ENCODE measurements at places on chromosomes 7 and 10.
A peak's percentile ranks its signal among the peaks of the same experiment; 100 is the strongest.

GRCh38 chr10:4061441-4061951 is 276.5 kb upstream of the KLF6 start:
- DNase-seq = no peak

GRCh38 chr7:17015598-17016031 is 133.8 kb upstream of the AGR3 start:
- no peak for DNase-seq

GRCh38 chr10:86729677-86730076 is 26.7 kb upstream of the BMPR1A start:
- DNase-seq = no peak

DNA sequence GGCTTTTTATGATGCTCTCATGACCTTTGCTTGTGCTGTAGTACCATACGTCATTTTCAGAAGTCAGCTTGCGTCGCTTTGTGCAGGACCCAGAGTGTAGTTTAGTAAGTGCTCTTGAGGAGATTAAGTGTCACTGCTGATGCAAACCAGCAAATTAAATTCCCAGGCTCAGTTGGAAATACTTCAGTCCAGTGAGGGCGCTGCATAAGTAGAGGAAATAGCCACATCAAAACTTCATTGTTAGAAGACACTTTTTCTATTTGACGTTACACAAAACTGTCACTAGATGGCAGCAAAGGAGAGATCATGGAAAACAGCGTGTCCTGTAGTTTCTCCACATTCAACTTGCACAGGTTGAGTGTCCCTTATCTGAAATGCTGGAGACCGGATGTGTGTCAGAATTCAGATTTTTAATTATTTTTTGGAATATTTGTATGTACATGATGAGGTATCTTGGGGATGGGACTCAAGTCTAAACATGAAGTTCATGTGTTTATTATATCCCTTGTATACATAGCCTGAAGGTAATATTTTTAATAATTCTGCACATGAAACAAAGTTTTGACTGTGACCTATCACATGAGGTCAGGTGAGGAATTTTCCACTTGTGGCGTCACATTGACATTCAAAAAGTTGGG is 7.9 kb downstream of the ZNF22 start:
- DNase-seq = peak; percentile 84

DNA sequence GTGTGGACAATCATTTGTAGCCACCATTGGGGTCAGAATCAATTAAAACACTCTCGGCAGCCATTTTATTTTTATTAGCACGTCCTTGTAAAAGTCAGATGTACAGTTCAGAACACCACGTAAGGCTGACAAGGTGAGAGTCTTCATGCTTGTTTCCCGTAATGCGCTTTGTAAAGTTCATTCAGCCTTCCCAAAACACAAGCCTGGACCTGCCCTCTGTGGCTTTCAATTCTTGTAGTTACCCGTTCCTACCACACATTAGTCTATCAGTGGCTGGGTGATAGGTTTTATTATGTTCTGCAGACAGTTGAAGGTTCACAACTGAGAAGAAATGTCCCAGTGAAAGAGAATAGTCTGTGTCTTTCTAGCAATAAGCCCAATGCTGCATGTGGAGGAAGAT is 35.4 kb downstream of the GAD2 start:
- DNase-seq = no peak

DNA sequence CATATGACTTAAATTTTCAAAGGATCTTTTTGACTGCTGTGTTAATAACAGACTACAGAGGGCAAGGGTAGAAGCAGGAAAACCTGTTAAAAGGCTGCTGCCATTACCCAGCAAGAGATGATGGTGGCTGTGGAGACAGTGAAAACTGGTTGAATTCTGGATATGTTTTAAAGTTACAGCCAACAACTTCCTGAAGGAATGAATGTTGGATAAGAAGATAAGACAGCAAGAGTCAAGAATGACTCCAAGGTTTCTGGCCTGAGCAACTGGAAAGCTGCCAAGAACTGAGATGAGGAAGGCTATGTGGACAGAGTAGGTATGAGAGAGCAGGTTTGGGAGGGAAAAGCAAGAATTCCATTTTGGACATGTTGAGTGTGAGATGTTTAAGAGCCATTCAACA is 19.1 kb downstream of the CNOT4 start:
- no peak for DNase-seq

DNA sequence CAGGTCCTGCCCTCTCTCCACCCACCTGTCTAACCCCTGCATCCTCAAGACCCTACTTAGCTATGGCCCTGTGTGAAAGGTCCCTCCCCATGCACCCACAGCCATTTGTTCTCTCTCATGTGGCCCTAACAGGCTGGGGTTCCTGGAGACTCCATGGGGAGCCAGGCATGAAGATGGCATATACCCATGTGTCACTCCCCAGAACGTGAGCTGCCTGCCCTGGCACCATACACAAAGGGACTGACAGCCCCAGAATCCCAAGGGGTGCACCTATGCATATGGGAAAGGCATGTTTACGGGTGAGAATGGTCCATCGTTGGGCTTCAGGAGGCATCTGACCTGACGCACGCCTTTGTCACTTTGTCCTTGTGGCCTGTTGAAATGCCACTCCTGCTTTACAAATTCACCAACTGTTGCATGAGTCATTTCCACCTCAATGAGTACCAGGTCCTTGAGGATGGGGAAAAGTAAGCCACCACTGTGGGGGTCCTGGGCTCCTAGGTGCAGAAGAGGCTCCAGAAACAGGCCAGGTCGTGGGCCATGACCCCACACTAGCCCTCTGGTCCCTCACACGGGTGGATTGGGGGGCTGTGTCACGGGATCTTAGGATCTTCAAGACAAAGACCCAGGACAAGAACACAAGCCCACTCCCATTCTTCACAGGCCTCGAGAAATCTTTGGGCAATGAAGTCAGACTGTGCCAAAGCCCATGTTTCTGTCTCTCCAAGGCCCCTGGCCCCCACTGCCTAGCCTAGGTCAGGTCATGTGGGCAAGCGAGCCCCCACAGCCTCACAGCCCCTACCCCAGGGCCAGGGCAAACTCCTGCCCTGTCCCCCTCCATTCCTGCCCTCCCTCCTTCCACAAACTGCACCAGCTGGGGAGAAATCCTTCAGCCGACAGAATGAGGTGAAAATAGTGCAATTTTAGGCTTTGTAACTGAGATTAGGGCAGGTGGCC is 8.6 kb downstream of the GPRIN2 start:
- DNase-seq = no peak

Measured in OCI-LY7 (cell line).